Hippocampal formation (tissue), 2 donors: ENCODE measurements at places on chromosomes 4 and X.
A peak's percentile ranks its signal among the peaks of the same experiment; 100 is the strongest.

- no peak for DNase-seq
These were observed 1704.8 kb downstream of the STIM2 start for GRCh38 chr4:28565396-28565795.

- DNase-seq: no peak
These were observed 480.2 kb downstream of the SMARCA1 start for GRCh38 chrX:129043138-129043537.

GRCh38 chrX:42686706-42687105 is 91.3 kb downstream of the PPP1R2C start:
- DNase-seq: no peak

- no peak for DNase-seq
These were observed 275.9 kb downstream of the GPC3 start for GRCh38 chrX:133709501-133709900.

DNA sequence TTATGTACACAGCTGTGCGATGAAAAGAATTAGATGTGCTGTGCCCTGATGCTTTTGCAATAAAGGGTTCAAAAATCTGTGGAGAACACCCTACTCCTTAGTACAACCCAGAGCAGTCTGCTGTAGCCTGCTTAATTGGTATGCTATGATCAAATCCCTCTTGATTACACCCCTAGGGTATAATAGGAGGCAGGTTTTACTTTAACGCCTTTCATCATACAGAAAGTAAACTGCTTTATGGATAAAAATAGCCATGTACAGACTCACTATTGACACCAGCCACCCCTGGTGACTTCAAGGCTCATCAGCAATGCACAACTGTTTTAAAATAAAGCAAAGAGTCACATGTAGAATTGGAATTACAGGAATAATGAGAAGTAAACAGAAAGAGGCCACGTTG is 315.3 kb downstream of the DMD start:
- DNase-seq: no peak

DNA sequence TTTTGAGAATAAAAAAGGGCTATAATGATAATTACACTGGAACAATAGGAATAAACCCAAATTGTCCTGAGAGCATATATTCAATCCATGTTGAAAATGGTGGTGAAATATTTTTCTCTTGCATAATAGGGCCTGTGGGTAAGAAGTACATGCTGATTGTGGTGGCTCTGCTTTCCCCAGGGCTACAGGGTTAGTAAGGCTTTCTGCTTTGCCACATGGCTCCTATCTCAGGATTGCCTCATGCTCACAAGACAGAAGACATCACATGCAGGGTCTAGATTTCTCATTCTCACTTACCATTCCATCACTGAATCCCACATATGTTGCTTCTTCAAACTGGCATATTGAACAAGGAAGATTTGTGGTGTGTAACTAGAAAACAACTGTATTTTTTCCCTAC is 12.4 kb upstream of the VEGFC start:
- DNase-seq: no peak

- DNase-seq: no peak
These were observed 447.5 kb upstream of the RASGEF1B start for GRCh38 chr4:81919223-81919622.

DNA sequence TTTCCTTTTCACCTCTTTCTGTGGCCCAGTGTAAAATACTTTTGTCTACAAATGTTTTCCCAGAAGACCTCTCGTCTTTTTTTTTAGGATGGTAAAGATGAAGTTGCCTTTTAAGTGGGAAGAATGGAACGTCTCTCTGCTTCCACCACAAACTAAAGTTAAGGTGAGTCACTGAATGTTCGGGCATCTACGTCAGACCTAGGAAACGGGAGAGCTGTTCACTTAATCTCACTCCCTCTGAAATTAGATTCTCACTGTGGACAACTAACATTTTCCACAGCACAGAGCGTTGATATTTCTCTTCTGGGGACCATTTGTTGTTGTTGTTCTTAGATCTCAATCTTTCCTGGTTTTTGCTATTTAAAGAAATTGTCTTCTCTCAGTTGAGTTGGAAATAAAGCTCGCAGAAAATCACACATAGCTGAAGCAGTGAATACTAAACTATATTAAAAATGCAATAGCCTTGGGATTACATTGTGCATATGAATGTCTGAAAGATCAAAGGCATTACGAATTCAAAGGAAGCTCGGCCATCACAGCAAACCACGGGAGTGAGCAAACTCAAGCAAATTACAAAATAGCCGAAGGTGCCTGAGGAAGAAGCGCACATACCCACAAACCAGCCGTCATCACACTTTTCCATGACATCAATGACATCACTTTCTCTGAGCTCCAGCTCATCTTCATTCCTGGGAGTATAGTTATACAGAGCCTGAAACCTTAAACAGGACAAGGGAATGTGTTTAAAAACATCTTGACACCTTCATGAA is 53.9 kb upstream of the PDLIM3 start:
- DNase-seq: no peak

- no peak for DNase-seq
These were observed 76.4 kb downstream of the RAPGEF2 start for GRCh38 chr4:159178979-159179969.

GRCh38 chr4:5517372-5517771 is 191.0 kb downstream of the EVC2 start:
- no peak for DNase-seq

DNA sequence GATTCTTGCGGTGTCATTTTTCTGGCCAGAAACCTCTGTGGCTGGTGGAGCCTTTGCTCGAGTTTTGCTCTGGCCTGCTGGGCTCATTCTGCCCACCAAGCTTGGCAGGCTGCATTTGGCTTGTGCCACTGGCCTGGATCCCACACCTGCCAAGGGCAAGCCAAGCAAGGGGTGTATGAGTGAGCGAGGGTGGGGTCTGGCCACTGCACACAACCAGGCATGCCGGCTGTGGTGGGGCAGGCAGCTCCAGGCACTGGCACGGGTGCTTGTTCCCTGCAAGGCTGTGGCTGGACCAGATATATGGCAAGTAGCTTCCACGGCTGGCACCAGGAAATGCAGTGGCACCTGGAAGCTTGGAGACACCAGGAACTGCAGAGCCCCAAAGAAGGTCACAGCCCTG is 68.6 kb upstream of the PPP3CA start:
- no peak for DNase-seq

GRCh38 chr4:135177321-135177720 is 975.7 kb upstream of the PABPC4L start:
- no peak for DNase-seq

- DNase-seq: no peak
These were observed 10.3 kb upstream of the SLC10A4 start for GRCh38 chr4:48472794-48473193.

- DNase-seq: no peak
These were observed 75.8 kb downstream of the ATG4A start for GRCh38 chrX:108167211-108167872.

- no peak for DNase-seq
These were observed 125.1 kb upstream of the PSAPL1 start for GRCh38 chr4:7559741-7560395.

GRCh38 chr4:154625971-154626370 is 13.5 kb upstream of the FGG start:
- no peak for DNase-seq

- DNase-seq: no peak
These were observed 43.1 kb upstream of the LSM6 start for GRCh38 chr4:146132445-146132844.

DNA sequence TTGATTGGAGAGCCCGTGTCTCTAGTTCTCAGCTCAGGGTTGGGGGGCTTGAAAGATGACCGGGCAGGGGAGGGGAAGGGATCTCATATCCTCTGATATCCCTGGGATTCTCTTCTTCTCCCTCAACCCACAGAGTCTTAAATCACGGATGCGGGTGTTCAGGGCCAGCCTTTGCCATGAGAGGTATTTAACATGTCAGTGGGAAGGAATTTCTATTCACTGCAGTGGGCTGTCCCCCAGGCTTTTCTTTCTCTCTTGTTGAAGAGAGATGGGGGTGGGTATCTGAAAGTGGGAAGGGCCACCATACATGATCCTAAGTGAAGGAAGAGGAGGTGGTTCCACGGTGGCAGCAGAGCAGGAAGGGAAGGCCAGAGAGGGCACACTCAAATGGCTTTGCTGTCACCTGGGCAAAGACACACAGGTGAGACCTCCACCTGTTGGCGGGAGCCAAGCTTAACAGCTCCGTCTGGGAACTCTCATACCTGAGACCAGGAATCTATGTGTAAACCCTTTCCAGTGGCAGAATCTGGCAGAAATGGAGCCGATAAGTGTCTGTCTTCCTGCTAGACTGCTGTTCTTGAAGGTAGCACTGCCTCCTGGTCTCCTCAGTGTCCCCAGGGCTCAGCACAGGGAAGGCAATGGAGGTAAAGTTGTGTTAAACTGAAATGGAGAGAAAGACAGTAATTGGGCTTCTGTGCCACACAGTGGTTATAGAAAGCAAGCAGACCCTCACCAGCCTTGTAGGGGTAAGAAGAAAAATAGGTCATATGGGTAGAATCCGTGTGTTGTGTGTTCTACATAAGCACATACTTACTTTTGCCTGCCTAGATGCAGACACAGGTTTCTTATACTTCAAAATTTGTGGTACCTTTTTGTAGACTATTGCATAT is 49.4 kb downstream of the RHOH start:
- DNase-seq: no peak

GRCh38 chr4:88891636-88892035 is 165.3 kb downstream of the FAM13A start:
- DNase-seq: no peak

DNA sequence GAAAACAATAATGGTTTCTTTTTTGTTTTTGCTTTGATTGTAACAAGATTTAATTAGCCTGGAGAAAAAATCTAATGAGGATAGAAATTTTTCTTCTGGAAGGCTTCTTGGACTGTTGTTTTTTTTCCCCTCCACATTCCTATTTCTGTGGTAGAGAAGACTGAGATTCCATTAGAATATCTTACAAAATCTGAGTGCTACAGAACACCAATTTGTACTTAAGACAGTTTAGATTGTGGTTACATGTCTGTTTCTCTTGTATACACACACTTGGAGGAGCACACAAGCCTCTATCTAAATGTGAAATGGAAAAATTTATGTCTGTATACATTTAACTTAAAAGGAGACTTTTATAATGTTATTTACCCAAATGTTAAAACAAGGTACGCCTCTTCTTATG is 176.9 kb upstream of the ARSJ start:
- DNase-seq: no peak

GRCh38 chr4:148007792-148008191 is 275.9 kb downstream of the ARHGAP10 start:
- DNase-seq: no peak

- no peak for DNase-seq
These were observed 616.1 kb downstream of the BCOR start for GRCh38 chrX:39481621-39482020.

DNA sequence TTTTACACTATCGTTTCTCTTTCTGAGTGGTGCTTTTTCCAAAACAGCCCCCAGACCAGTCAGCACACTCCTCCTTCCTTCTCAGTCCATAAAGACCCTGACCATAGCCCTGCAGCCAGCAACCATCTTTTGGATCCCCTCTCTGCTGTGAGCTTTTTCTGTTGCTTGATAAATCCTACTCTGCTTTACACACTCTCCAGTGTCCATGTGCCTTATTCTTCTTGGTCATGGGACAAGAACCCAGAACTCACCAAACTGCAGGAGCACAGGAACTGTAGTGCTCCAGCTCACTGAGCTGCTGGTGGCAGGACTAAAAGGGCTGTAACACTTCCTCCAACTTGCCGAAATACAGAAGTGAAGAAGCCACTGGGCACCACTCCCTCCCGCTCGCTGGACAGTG is 32.5 kb downstream of the COX18 start:
- DNase-seq: no peak

- no peak for DNase-seq
These were observed 129.1 kb downstream of the USP46 start for GRCh38 chr4:52529983-52530382.

DNA sequence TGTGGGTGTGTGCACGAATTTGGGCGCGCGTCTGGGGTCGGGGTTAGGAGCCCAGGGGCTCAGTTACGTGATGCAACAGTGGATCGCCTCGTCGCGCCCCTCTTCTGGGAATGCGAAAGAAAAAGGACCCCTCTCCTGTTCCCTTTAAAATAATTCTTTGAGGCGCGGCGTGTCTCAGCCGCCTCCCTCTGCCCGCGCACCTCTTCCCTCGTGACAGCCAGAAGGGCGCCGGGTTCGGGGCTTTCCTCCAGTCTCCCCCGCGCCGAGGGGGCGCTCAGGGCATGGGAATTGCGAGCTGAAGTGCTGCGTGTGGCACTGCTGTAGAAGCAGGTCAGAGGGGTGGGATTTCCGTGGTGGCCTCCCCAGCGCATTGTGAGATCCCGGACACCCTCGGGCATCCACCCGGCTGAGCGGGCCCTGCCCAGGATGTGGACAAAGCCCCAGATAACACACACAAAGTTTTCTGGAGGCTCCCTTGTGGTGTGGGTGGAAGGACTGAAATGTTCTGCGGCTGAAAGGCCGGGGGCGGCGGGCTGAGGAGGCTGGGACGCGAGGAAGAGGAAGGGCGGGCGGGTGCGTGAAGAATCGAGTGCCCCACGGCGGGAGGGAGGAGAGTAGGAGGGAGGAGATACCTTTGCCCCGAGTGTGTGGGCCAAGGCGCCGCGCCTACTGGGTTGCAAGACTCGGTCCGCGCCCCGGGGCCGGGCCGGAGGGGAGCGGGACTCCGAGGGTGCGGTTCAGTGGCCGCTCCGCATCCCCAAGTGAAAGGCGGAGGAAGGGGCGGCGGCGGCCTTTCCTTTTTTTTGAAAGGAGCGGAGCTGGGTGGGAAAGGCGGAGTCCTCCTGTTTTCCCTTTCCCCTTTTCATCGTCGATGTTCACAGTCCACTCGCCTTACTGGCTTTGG is 752 bp downstream of the SEPTIN11 start:
- DNase-seq: peak; percentile 50

- no peak for DNase-seq
These were observed 234.6 kb downstream of the FMR1NB start for GRCh38 chrX:148215726-148216125.

DNA sequence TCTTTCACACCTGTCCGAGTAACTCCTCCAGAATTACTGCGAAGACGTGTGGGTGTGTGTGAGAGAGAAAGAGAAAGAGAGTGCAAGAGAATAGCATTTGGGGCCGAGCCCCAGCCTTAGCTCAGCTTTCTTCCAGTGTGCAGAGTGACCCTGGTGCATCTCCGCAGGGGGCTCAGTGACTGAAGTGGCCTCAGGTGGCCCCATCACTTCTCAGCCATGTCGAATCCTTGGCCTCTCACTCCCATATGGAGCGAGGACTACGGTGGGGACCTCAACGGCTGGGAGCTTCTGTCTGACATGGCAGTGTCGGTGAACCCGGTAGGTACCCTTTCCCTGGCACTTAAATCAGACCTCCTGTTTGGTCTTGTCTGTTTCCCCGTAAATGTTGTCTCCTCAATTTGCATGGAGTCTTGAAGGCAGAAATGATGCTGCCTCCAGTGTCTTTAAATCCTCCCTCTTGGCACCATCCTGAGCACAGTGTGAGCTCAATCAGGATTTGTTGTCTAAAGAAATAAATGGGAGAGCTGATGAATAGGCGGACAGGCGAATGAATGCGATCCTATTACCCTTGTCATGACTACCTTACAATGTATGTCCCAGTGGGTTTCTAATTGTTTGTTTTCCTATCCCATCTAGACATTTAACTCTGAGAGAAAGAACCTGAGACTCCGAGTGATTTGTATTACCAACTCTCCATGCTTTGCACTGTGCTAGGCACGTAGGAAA is 305.9 kb downstream of the AFF2 start:
- no peak for DNase-seq
